Left forelimb (tissue), 1 donor: ENCODE measurements at places on chromosomes 16 and 17.

GRCh38 chr17:14398766-14399165 is 97.9 kb downstream of the HS3ST3B1 start:
- DNase-seq: no peak

DNA sequence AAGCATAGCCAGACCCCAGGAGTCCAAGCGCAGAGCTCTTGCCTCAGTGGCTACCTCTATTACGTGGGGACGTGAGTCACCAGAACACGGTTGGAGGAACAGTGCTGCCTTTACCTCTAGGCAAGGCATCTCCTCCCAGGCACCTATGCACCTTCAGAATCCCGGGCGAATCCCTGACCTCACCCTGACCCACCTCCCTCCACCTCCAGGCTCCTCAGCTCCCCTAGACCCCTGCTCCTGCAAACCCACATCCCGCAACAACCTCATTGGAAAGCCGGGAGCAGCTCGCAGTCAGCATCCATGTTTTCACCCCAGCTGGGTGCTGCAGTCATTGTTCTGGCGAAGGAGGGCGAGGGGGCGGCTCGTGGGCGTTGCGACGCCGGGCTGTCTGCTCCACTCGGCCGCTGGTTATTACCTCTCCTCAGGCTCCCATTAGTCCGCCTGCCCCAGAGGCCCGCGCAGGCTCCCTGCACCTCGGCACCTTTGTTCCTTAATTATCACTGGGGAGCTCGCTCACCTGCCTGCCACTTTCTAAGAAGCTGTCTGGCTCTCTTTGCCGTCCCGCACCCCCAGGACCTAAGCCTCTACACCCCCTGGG is 24.6 kb upstream of the DLX4 start:
- DNase-seq: no peak

DNA sequence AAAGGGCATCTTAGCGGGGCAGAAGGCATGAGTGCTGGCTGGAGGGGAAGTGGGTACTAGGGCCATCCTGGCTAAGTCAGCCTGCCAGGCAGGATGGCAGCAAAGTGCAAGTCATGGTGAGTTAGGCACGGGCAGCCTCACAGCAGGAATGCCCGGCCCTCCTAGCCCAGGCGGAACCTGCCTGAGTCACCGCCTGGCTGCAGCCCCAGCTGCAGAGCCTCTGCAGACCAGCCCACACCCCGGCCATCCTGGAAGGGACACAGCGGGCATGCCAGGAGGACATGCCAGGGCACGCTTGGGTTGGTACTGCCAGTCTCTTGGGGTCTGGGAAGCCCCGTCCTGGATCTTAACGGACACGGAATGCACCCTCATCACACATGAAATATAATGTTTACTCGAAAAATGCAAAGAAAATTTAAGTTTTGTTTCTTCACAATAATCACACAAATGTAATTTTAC is 5.0 kb upstream of the ALDH3A1 start:
- DNase-seq: peak; percentile 65

- no peak for DNase-seq
Measured at GRCh38 chr17:15309793-15310192, 31.6 kb downstream of the TEKT3 start.

GRCh38 chr17:35460354-35460851 is 11.8 kb upstream of the SLFN13 start:
- DNase-seq: no peak

DNA sequence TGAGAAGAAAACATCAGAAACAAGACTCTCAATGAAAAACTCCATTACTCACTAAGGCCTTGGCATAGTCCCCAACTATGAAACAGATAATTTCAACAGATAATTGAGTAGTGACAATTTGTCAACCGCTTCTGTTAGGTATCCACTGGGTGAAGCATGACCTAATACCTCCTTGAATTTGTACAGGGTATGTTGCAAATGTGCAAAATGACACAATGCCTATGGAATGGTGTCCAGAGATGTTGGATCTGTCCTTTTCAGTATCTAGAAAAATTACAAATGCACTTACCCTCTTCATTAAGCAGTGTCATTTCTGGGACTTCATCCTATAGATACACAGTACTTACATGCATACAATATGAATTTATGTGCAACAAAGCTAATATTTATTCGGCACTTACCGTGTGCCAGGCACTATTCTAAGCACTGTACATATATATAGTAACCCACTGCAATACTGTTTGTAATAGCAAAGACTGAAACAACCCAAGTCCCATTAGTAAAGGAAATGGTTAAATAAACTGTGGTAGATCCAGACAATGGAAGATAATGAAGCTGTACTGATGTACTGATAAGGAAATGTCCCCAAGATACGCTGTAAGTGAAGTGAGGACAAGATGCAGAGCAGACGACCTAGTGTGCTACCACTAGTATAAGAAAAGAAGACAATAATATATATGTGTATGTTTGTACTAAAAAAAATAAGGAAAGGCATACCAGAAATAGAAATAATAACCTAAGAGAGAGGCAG is 21.4 kb upstream of the SLC6A4 start:
- no peak for DNase-seq

DNA sequence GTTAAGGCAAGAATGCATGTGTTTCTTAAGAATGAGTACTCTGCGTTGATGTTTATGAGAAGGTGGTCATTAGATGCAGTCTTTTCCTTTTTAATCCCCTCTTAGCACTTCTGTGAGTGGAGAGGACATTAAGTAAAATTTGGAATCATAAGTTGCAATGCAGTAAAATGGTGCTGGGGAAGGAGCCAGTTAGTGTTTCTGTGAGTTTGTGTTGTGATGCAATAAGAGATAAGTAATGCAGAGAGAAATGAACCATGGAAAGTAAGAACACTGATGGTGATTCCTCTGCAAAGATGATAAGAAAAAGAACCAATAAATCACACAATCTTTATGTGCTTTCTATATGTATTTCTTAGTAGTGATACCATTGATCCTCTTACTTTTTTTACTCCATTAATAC is 20.0 kb downstream of the ABHD15 start:
- DNase-seq: no peak

DNA sequence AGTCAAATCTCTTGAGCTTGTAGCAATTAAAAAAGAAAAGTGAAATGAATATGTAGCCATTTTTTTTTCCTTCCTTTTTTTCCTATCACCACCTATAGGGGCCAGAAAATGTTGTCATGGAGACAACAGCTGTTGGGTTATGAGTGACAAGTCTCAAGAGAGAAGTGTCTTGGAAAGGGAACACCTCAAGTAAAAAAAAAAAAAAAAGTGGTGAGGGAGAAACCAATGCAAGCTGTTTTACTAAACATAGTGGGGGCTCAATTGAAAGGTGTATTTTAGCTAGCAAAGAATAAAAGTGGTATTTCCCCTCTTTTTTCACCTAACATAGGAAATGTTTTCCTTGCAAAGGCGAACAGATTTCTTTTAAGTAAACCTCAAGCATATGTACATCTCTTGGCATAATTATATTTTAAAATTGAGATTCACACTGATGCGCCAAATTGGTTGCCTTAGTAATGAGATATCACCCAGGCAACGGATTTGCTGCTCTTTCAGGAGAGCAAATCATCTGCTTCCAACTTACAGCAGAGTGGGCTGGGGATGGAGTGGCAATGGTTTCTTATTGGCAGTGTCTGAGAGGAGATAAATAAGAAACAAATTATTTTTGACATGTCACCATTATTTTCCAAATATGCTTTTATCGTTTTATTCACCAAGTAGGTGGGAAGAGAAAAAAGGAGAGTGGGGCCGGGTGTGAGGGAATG is 183.6 kb downstream of the MYO1D start:
- no peak for DNase-seq

DNA sequence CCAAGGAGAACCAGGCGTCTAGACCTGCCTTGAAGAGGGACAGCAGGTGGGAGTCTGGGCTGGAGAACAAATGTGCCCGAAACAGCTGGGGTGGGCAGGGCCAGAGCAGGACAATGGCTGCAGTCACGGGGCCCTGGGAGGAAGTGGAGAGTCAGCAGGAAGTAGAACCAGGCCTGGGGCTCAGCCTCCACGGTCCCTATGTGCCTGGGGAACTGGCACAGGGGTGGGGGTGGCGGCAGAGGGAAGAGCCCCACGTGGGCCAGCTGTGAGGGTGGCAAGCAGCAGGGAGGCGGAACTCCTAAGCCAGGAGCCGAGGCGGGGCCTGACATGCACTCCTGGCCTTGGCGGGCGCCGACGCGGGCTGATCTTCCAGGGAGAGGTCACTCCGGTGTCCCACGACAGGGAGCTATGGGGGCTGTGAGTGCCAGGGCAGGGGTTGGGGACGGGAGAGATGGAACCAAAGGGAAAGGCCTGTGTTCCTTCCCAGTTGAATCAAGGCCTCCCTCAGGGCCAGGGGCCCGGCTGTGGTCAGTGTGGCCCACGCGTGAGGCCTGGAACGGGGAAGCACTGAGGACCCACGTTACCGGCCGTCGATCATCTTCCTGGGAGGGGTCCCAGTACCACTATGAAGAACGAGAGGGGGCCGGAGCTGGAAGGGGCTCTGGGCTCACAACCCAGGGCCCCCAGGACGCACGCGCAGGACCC is 42.7 kb downstream of the TIMM22 start:
- peak; percentile 78 for DNase-seq

GRCh38 chr17:38591759-38592241 is 14.0 kb downstream of the SRCIN1 start:
- no peak for DNase-seq

DNA sequence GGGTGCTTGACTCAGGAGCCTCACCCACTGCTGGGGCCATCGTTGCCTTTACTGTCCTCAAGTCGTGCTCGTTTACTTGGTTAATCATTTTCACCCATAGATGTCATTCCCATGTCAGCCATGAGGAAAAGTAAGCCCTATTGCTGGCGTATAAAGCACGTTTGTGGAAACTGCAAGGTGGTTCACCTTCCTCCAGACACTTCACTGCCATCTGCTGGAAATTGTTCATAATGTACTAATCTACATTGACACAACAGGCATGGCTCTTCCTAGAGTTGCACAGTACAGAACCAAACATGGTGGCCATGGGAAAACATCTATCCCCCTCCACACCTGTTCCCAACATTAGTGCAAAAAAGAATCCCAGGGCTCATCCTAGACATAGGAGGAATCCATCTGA is 116.6 kb downstream of the ZNF18 start:
- DNase-seq: no peak

DNA sequence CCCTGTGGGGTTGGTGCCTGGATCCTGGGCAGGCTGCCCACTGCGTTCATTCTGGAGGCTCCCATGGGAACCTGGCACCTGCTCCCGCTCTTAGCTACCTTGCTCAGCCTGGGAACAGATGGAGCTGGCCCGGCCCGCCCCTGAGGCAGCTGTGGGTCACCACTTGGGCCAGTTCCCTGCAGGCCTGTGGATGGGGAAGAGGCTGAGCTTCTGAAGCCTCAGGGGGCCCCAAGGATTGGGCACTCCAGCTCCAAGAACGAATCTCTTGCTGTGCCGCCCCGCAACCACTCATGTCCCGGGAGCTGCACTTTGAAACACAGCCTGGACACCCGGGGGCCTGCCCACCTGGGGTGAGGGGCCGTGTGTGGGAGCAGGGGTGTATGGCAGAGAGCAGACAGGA is 37.7 kb downstream of the BAHCC1 start:
- DNase-seq: no peak

GRCh38 chr16:81778861-81779535 is at the start of gene PLCG2:
Gene PLCG2 (plus strand): TSS chr16:81779291. CDS start chr16:81785990, 6,699 bp downstream.
- DNase-seq: no peak

GRCh38 chr17:49753959-49754391 is 10.0 kb downstream of the FAM117A start:
- no peak for DNase-seq

GRCh38 chr17:43482103-43483012 is 1.4 kb upstream of the DHX8 start:
- no peak for DNase-seq

DNA sequence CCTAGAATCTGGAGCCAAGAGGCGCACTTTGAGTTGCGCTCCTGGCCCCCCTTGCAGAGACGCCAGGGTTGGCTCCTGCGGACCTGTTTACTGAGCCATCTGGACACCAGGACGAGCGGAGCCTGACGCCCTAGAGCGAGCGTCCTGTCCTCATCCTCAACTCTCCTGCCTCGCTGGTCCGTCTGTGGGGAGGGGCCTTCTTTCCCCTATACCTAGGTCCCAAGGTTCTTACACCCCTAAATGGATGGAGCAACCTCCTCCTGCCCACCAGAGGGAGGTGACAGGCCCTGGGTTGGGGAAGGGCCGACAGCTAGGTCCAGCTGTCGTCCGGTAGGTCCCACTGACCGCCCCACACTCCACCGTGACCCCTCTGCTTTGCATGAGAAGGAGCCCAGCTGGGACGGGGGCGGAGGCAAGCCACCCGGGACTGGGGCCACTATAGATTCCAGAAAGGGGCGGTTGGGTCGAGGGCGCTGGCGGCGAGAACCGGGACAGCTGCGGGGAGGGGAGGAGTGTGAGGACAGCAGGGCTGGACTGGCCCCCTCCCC is 3.1 kb upstream of the LHX1 start:
- DNase-seq: no peak

GRCh38 chr17:80274331-80274730 is 13.7 kb downstream of the RNF213 start:
- DNase-seq: no peak

DNA sequence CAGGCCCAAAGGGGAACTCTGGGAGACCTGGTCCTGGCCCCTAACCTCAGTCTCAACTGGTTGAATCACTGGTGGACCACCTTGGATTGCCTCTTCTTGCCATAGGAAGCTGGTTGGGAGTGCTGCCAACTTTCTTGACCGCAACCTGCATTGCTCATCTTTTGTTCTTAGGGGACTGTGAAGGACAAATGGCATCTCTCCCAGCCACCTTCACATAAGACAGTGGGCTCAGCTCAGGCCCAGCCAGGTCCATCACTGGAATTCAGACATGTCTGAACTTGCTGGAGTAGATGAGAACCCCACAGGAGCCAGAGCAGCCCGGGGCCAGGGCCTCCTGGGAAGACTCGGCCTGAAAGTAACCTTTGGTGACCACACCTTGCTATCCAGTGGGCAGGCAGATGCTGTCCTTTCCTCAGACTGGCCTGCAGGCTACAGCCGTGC is 18.8 kb downstream of the ADORA2B start:
- no peak for DNase-seq

GRCh38 chr17:66580184-66580955 is 254.5 kb upstream of the CACNG5 start:
- no peak for DNase-seq

DNA sequence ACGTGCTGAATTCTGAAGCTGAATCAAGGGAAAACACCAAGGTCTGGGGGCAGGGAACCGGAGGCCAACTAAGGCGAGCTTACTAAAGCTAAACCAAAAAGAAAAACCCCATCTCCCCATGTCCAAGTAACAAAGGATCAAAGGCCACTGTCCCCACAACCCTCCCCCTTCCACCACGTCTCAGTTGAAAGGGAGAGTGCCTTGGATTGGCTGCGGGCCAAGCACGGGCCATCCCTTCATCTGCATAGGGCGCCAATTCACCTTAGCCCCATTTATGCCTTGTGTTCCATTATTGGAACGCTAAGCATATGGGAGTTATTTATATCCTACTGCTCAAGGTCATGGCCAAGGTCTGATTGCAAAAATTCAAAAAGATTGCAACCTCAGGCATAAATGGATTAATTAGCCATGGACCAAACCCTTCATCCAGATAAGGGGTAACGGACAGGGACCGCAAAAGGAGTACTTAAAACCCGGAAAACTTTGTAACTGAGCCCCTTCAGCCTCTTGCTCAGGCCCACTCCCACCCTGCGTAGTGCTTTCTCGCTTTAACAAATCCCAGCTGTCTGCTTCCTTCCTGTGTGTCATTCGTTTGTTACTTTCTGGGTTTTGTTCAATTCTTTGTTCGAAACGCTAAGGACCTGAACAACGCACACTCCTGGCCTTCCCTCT is 740 bp upstream of the ATP6V0D1 start:
- no peak for DNase-seq

GRCh38 chr17:80025796-80026195 is 9.9 kb downstream of the TBC1D16 start:
- DNase-seq: no peak
